ENCODE measurements at places on chromosomes 11 and 22. TPM values are rescaled to one million over a fixed set of nuclear protein-coding genes. Genes with fewer than 3 reads are reported as not detected.
A peak's percentile ranks its signal among the peaks of the same experiment; 100 is the strongest.

- no peak for DNase-seq
Measured at GRCh38 chr11:99019696-99020095, 1.1 kb upstream of the CNTN5 start.

- no peak for DNase-seq
Measured at GRCh38 chr11:63563201-63564055, at the start of gene PLAAT2. PLAAT2 (minus strand) TSS chr11:63563379; CDS start chr11:63563324, 55 bp downstream.

CNGA4 gene
- total RNA-seq: not detected

MAJIN gene
- not detected for total RNA-seq

- no peak for DNase-seq
Measured at GRCh38 chr11:111352935-111353710, 26.0 kb downstream of the POU2AF1 start.

GRCh38 chr11:12009617-12010321 is 1.3 kb upstream of the DKK3 start:
- DNase-seq: no peak

DNA sequence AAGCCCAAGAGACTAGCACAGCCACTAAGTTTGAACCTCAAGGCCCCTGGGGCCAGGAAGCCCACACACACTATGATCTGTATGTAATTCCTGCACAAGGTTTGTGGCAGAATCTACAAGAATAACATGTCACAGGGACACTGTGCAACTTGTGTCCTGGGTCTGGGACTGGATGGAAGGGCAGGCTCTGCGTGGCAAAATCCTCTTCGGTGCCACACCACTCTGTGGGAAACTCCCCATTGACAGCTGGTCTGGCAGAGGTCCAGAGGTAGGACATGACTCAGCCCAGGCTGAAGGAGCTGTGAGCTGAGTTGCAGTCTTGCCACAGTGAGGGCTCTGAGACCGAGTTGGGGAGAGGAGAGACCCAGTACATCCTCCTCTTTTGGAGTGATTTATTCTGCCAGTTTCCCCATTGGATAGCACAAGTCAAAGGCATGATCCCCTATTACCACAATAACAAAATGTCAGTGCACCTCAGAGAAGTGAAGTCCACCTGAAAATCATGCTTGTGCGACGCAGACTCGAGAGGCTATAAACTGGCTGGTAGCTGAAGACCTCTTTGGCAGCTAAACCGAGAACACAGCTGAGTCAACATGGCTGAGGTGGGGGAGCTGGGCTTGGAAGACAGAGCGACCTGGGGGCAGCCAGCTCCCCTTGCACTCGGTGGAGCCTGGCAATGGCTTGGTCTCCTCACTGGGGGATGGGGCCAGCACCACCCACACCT is 23.3 kb upstream of the SERPIND1 start:
- peak; percentile 91 for DNase-seq

NEFH gene
- total RNA-seq: 0.62 TPM

PATE4 gene
- not detected for total RNA-seq

DNA sequence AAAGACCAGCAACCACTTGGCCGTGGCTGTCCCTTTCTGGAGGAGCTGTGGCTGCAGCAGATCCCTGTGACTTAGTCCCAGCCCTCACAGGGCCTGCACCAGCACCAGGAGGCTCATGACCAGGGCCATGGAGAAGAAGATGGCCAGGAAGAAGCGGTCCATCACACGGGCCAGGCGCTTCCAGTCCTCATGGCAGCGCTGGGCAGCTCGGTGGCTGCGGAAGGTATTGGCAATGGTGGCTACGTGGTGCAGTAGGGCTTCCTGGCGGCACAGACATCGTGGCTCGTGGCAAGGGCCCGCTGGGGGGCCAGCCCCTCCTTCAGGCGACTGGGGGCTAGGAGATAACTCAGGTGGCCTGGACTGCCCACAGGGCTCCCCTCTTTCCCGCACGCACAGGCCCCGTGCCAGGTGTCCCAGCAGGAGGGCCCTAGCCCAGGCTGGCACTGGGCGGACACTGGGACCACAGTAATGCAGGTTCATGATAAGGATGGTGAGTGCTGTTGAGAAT is 5.1 kb downstream of the CHRNA10 start:
- DNase-seq: no peak

- no peak for DNase-seq
Measured at GRCh38 chr22:23113067-23113846, 28.5 kb downstream of the RSPH14 start.

Measured in osteocyte (in vitro differentiated cells).